Activated naive CD8-positive, alpha-beta T cell treated with anti-CD3 and anti-CD28 coated beads, Interleukin-2, amount 50 U/mL, for 24 hours (primary cell): ENCODE measurements at places on chromosomes 7 and 10.

DNA sequence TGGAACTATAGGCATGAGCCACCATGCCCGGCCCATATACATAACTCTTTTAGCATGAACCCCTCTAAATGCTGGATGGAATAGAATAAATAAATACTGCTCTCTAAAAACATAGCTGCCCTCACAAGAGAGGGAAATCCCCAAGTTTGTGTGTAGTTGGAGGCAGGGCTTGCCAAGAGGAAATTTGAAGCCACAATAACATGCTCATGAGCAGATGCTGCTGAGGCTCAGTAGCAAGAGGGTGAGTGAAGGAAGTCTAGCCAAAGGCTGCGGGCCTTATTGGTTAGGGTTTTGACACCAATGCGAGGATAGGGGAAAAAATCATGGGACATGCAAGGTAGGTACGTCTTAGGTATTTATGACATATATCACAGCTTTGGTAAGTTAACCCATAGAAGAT lies 17.3 kb downstream of the TPK1 start:
- peak; percentile 30 for DNase-seq

DNA sequence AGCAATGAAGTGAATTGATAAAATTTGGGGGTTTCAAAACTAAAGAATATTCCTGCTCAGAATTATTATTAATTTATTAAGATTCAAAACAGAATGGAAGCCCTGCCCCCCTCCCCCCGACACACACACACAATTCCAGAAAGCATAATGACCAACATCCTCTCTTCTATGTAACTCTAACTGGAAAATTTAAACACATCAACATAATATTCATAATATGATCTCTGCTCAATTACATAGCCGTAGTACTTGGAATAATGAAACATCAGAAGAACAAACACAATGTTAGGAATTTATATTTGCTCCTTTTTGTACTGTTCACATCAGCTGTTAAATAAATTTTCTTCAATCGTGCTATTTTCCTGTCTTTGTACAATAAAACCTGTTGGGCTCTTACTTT lies 20.8 kb downstream of the PCLO start:
- no peak for DNase-seq

GRCh38 chr10:127012071-127012768 lies 107.0 kb downstream of the DOCK1 start:
- no peak for DNase-seq

GRCh38 chr10:89055159-89055558 lies 64.6 kb downstream of the FAS start:
- DNase-seq = no peak

DNA sequence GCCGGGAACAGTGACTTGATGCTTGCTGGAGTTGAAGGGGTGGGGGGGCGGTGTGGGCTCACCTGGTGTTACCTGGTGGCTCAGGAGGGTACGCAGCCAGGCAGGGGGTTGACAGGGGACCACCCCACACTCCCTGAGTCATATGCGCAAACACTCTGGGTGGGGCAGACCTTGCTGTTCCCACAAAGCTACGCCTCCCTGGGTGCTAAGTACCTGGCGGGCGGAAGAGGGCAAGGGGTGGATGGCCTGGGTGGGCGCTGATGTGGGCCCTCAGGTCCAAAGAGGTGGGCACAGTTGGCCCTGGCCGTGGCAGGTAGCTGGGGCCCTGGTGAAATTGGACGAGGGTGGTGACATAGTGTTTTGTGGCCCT lies 13.9 kb downstream of the STX1A start:
- no peak for DNase-seq

GRCh38 chr7:100540073-100540723 lies 1.2 kb downstream of the AGFG2 start:
- DNase-seq = no peak

GRCh38 chr10:34175121-34175520 lies 640.0 kb downstream of the PARD3 start:
- DNase-seq = no peak

DNA sequence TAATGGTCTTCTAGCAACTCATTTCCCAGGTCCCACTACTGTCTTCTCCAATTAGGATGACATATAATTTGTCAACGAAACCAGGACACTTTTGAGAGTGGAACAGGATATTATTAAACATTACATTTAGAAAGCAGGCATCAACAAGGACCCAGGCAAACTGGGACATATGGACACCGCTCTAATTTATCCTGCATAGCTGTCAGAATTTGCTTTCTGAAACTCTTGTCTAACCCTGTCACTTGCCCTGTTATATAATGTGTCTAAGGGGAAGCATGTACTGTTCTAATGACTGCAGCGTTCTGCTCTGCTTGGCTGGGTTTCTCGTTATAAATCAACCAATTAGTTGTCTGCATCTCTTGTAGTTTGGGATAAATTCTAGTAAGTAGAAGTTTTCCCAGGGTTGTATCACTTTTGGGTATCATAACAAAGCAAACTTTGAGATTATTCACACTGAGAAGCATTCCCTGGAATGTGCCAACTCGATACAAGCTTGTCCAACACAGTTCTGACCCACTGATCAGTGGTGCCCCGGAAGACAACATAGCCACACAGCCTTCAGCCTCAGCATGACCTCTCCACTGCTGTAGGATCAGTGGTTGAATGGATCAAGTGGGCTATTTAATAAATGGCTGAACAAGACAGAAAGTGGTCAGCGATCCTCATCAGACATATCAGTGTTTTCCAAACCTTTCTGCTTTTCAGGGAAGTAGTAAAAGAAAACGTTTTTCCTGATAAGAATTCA lies 228.1 kb downstream of the KIF20B start:
- DNase-seq = no peak

DNA sequence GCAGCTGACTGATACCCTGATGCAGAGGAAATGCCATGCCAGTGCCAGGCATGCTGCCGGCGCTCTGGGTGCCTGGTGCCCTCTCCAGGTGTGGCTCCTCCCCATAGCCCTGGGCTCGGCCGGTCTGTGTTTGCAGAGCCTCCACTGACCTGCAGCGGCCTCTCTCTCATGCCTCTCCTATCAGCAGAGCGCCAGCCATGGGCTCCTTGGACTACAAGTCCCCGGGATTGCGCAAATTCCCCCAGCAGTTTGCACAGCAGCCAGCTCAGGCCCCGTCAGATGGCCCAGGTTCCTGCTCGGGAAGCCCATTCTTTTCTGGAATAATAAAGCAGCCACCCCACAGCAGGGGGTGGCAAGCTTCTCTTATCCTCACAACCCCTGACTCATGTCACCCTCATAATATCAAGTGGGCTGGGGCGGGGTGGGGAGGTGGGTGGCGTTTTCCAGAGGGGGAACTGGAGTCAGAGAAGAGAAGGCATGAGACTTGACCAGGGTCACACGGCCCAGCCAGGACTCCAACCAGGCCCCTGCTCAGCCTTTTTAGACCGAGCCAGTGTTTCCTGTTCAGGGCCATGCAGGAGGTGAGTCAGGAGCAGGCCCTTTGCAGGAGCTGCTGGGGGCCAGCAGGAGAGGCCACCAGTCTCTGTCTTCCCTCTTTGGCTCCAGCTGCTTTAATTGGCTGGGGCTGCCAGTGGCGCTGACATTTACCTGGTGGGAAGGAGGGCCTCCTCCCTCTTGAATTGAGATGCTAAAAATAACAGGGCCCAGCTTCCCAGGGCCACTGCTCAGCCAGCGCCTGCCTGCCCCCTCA lies 58.6 kb downstream of the ZMIZ1 start:
- DNase-seq = no peak

GRCh38 chr7:158415316-158415715 lies 172.3 kb downstream of the PTPRN2 start:
- no peak for DNase-seq

GRCh38 chr10:59857921-59858320 lies 48.4 kb downstream of the CCDC6 start:
- DNase-seq = no peak

DNA sequence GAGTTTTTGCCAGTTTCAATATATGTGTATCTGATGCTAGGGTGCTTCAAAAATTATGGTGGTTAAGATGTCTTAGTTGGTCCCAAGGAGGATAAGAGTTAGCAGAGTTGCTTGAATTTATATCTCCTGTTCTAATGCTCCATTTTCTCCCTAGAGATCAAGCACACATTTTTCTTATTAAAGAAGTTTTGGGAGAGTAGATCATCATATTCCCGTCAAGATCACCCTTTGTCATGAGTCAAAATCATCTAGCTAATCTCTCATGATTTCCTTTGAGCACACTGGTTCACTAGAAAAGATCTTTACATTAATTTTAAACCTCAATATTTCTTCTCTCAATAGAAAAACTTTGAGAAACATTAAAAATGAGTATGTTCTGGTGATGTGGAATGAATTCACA lies 429.9 kb upstream of the SEMA3A start:
- no peak for DNase-seq

- no peak for DNase-seq
Observed at GRCh38 chr7:22231806-22232205, 125.1 kb downstream of the RAPGEF5 start.

- no peak for DNase-seq
Observed at GRCh38 chr10:95500097-95500496, 61.1 kb downstream of the SORBS1 start.

GRCh38 chr10:59633063-59633462 lies 76.6 kb downstream of the SLC16A9 start:
- no peak for DNase-seq

- DNase-seq = no peak
Observed at GRCh38 chr7:142454862-142455261, 197.0 kb upstream of the PRSS58 start.

DNA sequence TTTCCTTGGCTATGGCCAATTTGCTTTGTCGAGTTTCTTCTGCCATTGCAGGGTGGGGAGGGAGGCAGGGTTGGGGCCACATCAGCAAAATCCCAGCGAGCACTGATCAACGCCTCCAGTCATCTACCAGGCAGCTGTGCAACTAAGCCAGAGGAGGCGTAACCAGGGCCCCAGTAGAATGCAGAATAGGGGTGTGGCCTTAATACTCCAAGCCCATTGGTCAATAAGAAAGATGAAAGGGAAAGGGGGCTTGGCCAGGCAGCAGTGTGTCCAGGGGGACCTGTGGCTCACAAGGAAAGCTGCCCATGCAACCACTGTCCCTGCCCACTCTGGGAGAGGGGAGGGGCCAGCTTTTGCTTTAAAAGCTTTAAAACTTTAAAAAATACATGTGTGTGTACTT lies 21.5 kb upstream of the GGCT start:
- no peak for DNase-seq

- no peak for DNase-seq
Observed at GRCh38 chr10:7288060-7288690, 122.7 kb downstream of the SFMBT2 start.

- DNase-seq = no peak
Observed at GRCh38 chr7:39016609-39017008, 38.9 kb downstream of the POU6F2 start.

DNA sequence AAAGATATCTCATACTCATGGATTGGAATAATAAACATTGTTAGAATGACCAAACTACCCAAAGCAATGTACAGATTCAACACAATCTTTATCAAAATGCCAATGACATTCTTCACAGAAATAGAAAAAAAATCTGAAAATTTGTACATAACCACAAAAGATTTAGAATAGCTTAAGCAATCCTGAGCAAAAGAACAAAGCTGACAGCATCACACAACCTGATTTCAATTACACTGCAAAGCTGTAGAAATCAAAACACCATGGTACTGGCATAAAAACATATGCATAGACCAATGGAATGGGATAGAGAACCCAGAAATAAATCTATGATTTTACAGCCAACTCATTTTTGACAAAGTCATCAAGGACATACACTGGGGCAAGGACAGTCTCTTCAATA lies 130.0 kb upstream of the TMEM72 start:
- DNase-seq = no peak

DNA sequence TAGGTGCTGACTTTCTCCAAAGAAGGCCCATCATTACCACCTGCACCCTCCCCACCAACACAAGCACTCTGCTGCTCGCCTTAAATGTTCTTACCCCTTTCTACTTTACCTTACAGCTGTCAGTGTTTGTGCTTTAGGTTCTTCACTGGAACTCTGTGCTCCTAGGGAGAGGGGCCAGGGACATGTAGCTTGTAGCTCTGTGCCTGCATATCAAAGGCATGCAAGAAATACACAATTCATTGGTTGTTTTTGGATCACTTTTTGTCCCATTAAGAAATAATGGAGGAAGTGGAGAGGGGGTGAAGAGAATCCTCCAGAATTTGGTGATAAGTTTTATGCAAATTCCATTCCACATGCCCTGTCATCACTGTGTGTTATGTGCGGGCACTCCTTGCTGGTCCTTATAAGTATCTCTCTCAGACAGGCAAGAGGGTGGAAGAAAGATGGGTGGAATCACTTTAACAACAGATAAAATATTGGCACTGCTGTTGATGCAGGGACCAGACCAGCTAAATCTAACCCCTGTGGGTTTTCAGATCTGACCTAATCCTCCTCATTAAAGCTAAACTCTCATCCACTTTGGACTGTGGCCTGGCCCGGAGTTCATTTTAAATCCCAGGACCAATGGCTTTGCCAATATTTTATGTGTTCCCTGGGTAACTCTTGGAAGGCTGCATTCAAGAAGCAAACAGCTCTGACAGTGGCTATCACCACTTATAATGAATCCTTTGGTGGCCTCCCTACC lies 375.8 kb upstream of the NFE2L3 start:
- DNase-seq = no peak

GRCh38 chr7:34320926-34321661 lies 336.9 kb upstream of the NPSR1 start:
- DNase-seq = peak; percentile 35

- no peak for DNase-seq
Observed at GRCh38 chr10:13621931-13622330, 35.2 kb downstream of the PRPF18 start.

DNA sequence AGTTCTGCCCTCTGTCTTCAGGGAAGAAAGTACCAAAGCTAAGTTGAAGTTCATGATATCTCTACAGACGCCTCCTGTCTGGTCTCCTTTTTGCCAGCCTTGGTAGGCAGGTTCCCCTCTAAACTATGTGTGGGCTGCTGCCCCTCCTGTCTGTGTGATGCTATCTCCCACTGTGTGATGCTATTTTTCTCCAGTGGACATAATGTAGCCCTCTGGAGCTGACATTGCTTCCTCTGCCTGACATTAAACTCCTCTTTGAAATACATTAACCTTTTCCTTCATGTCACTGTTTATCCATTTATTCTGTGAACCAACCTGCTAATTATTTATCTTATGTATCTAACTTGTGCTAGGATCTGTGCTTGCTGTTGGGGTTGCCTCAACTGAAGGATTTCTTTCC lies at the start of gene PRSS58:
Gene PRSS58, minus strand, starts transcription at position 101 of the 400 bp plus-strand sequence. CDS start 351 bp downstream, outside the sequence.
- no peak for DNase-seq

DNA sequence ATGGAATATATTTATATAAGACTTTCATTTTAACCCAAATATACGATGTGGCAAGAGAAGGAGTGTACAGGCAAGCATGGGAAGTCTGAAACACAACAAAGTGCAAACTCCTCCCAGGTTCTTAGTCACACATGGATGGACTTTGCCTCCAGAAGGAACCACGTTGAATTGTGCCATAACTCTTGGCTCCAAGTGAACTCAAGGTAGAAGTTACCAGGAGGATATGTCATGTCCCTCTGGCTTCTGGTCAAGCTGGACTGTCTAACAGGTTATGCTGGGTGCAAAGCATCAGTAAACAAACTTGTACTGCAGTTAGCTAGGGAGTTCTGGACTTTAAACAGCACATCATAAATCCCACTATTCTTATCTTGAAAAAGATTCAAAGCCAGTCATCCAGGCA lies 328.3 kb upstream of the TEX47 start:
- no peak for DNase-seq

GRCh38 chr7:23242321-23242720 lies 4.3 kb upstream of the GPNMB start:
- DNase-seq = no peak

GRCh38 chr10:120997313-120997712 lies 146.2 kb downstream of the WDR11 start:
- DNase-seq = no peak
